Mesothelial cell of epicardium (in vitro differentiated cells): ENCODE measurements at places on chromosomes 1 and 21. TPM values are rescaled to one million over a fixed set of nuclear protein-coding genes. Genes with fewer than 3 reads are reported as not detected.

IRF6 gene
- 38.1 to 43.1 TPM (median 39.9 TPM) in 3 replicates for total RNA-seq

LCE1B gene
- not detected in 3 replicates for total RNA-seq

ICOSLG gene
- total RNA-seq: 3.8 to 4.4 TPM (median 4.2 TPM) in 3 replicates

POU2F1 gene
- total RNA-seq: 26.1 to 32.8 TPM (median 29.1 TPM) in 3 replicates

DNA sequence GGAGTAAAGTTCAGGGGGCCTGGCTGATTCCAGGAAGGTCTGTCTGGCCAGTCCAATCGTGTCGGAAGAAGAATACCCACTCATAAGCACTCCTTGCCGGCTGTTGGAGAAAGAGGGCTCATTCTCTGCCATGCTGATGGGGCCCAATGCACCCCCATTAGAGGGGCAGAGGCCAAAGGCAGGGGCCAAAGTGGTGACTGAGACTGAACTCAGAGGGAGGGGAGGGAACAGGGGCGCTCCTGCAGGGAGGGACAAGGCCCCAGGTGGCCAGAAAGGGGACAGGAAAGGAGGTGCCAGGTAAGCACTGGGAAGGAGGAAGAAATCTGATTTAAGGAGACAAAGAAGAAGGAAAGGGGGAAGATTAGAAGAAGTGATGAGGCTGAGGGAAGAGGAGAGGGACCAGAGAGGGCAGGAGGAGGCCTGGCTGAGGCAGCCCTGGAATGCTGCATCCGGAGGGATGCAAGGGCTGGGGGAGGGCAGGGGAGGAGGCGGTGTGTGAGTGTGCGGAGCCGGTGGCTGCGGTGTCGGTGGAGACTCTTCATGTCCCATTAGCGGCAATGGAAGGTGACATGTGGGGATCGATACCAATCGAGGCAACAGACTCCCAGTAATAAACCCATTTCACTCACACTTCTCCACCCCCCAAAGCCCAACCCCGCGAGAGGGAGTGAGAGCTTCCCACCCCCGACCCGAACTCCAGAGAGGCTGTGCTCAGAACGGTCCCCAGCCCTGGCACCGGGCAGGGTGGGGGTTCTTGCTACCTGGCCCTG is 12.0 kb upstream of the ETV3L start:
- no peak for DNase-seq

DNA sequence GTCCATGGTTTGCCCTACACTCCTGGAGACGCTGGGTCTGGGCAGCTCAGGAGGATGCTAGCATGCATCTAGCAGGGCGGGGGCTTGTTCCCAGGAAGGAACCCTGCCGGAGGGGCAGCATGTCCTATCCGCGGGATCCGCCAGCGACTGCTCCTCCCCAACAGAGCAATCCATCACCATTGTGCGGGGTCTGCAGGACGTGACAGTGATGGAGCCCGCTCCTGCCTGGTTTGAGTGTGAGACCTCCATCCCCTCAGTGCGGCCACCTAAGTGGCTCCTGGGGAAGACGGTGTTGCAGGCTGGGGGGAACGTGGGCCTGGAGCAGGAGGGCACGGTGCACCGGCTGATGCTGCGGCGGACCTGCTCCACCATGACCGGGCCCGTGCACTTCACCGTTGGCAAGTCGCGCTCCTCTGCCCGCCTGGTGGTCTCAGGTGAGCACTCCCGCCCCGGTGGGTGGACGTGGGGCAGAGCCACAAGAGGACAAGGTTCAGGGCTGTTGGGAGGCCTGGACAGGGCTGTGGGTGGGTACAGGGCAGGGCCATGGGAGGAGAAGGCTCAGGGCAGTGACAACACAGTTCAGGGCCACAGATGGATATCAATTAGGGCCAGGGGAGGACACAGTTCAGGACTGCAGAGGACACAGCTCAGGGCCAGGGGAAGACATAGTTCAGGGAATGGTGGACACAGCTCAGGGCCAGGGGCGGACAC is 71.3 kb downstream of the OBSCN start:
- DNase-seq: peak; percentile 36

DNA sequence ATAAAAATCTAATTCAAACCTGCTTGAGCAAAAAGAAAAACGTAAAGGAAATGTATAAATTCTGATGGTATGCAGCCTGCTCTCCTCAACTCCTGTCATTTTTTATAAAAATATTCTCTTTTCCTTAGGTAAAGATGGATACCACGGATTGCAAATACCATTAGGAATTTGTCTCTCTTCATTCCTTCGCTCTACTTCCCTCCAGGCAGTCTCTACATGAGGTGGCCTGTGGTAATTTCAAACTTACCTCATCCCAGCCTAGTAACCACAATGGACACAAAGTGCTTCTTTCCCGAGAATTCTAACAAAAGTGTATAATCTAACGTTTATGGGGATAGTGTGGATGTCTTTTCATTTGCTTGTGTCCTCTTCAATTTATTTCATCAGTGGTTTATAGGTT is 239.5 kb upstream of the LRRC7 start:
- DNase-seq: no peak

- DNase-seq: no peak
Measured at GRCh38 chr1:230303822-230304221, 122.3 kb downstream of the PGBD5 start.

- DNase-seq: no peak
Measured at GRCh38 chr1:213997772-213998107, 10.0 kb downstream of the PROX1 start.

DNA sequence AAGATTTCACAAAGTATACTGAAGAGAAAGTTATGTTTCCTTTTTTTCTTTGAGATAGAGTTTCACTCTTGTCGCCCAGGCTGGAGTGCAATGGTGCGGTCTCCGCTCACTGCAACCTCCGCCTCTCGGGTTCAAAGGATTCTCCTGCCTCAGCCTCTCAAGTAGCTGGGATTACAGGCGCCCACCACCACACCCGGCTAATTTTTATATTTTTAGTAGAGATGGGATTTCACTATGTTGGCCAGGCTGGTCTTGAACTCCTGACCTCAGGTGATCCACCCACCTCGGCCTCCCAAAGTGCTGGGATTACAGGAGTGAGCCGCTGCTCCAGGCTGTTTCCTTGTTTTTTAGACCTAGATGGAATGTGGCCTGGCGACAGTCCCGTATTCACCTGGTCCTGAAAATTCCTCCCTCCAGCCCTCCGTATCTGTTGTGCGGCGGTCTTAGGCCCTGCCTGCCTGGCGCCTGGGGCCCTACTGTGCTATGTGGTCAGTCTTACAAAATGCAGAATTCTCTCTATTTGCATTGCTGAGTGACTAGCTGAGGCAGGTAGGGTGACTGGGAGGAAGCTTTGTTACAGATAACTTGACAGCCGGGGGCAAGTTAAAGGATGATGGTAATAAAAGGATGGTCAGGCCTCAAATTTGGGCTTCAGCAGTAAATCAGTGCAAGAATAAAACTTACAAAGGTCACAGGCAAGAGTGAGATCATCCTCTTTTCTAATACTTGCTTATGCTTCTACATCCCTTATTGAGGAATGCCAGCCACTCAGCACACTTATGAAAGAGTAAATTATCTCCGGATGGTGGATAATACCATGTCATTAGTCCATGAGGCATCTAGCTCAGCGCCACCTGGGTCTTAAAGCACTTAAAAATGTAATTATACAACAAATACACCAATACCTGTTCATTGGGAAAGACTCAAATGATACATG is 30.3 kb downstream of the PARK7 start:
- no peak for DNase-seq

- DNase-seq: no peak
Measured at GRCh38 chr1:51729824-51730301, 113.0 kb downstream of the OSBPL9 start.
